ENCODE measurements at places on chromosomes 6 and 20. TPM values are rescaled to one million over a fixed set of nuclear protein-coding genes. Genes with fewer than 3 reads are reported as not detected.
A peak's percentile ranks its signal among the peaks of the same experiment; 100 is the strongest.

- no peak for DNase-seq
Measured at GRCh38 chr20:34060970-34061369, 51.1 kb downstream of the EIF2S2 start.

DNA sequence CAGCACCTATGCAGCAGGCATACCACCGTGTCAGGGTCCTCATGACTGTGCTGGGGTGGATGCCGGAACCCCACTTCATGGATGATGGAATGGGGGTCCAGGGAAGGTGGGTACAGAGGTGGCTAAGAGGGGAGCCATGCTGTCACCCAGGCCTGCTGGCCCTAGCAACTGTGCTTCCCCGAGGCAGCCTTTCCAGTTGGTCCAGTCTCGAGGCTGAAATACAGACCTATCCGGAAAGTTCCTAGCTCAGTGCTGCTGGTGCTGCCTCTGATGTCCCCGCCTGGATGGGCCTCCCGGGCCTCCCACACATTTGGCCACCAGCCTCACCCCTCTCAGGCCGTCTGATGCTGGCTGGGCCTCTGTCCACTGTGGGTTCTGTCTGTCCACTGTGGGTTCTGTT lies 17.4 kb downstream of the SIRPA start:
- DNase-seq = no peak

GRCh38 chr20:13913131-13913530 lies 77.3 kb downstream of the SEL1L2 start:
- no peak for DNase-seq

DNA sequence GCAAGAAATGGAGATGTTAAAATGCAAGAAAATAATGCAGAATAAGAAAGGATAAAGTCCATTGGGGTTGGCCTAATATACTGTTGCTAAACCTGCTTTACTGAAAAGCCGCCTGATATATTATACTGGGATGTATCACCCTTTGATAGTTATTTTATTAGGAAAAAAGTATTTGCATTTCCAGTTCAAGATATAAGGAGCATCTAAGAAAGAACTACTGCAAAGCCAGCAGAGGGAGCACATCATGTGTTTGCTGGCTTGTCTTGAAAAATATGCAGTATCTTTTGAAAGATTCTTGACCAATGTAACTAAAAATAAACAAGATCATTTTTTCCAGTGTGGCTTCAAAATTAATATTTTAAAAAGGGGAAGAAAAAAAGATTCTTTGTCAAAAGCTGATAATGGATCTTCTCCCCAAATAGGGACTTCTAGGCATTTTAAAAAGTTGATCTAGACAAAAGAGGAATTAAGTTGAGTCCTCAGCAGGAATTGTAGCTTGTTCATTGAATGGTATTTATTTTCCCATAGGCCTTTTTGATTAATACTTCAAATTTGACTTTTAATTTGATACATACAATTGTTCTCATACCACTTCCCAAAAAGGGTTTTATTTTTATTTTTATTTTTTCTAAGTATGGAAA lies 214.9 kb downstream of the ZFAND3 start:
- peak; percentile 44 for DNase-seq

GRCh38 chr20:1661542-1662299 lies 4.1 kb upstream of the SIRPG start:
- DNase-seq = no peak

E2F1 gene
- 2.3 TPM for total RNA-seq

CLPSL1 gene
- total RNA-seq = not detected

FAM217A gene
- not detected for total RNA-seq

ANKEF1 gene
- 2.6 TPM for total RNA-seq

UST gene
- total RNA-seq = 15.3 TPM
